Adipose tissue (tissue), 3 donors: ENCODE measurements at places on chromosomes 4 and X. TPM values are rescaled to one million over a fixed set of nuclear protein-coding genes. Genes with fewer than 3 reads are reported as not detected.

The DCAF4L1 gene
- 0.09 TPM for polyA plus RNA-seq

The CT47B1 gene
- polyA plus RNA-seq: not detected

The ATP8A1 gene
- polyA plus RNA-seq: 4.3 TPM

The FGF13 gene
- polyA plus RNA-seq: 11.1 TPM

The DMD gene
- 11.5 TPM for polyA plus RNA-seq

The CWH43 gene
- polyA plus RNA-seq: not detected

The SLC34A2 gene
- 2.6 TPM for polyA plus RNA-seq
